ENCODE measurements at places on chromosomes 1 and 21.

DNA sequence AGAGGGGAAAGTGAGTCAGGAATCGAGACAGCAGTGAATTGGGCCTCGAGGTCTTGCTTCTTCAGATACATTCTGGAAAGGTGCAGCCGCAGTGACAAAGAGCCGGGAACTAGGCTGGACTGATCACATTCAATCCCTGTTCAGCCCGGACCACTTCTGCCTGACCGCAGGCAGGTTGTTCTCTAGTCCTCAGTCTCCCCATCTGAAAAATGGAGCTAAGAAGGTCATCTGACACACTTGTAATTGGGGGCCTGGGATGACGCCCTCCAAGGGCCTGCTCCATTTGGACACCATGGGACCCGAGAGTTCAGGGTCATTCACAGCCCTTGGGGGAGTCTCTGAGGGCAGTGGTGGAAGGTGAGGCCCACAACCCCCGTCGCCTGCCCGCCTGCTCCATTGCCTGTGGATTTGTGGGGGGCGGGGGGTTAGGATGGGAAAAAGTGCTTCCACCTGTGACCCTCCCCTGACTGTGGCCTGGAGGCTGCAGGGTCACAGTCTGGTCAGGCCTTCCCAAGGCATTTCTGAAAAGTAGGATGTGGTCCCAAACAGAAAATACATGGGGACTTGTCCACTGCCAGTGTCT lies 87.9 kb upstream of the CSF3R start:
- no peak for DNase-seq

- no peak for DNase-seq
Measured at GRCh38 chr1:119002028-119002686, 14.0 kb upstream of the TBX15 start.

GRCh38 chr1:115826628-115827027 lies 14.3 kb downstream of the NHLH2 start:
- DNase-seq = no peak

DNA sequence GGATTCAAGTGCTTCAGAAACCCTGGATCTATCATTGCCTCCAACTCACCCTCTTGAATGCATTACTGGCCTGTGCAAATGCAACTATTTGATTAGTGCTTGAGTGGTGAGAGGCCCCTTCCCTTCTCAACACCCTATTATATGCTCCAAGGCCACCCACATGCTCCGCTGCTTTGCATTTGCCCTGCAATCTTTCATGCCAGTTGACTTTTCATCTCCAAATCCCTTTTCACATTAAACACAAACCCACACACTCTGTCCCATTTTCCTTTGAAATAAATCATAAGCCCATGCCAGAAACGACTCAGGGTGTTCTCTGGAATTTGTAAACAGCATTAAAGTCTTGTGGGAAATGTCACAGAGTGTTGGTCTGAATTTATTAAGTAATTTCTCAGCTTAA lies 78.9 kb upstream of the CTTNBP2NL start:
- DNase-seq = no peak

DNA sequence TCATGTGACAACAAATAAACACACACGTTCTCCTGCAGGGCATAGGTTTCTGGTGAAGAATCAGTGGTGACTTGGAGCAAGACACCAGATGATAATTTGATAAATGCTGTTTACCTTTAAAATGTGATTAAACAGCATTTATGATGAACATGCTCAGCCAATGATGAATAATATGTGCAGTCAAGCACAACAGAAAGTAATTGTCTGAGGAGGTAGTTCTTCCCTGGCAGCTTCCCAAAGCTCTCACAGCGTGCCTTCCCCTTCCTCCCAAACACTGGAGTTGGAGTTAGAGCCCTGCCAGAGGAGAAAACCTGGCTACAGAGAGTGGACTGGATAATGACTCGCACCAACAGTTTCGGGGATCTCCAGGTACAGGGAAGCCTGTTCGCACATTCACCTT lies 463.5 kb downstream of the SMYD3 start:
- DNase-seq = no peak

DNA sequence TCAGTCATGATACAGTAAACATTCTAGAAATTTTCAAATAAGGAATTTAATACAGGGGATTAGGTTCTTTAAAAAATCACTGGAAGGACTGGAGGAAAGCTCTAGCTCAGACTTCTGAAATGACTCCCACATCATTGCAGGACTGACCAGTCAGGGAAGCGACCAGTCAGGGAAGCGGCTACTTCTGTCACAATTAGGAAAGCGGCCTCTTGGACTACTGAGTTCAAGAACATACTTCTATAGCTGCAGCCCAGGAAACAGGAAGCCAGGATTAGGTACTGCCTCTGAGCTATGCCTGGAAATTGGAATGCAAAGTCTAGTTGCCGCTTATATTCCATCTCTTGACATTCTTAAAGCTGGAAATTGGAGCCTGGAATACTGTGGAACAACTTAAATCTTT lies 45.5 kb downstream of the USP25 start:
- DNase-seq = no peak

DNA sequence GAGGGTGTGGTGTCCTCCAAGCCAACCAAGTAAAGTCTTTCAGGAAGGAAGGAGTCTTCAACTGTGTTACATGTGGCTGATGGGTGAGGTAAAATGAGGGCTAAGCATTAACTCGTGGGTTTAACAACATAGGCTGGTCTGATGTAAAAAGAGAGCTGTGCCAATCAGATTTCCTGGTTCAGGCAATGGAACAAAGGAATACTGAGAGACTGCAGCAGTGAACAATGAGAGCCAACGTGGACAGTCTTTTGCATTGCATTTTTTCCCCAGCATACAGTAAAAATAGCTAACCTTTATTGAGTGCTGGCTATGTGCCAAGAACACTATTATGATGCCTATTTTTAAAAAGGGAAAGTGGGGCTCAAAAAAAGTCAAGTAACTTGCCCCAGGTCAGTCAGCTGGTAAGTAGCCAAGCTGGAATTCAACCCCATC lies 31.1 kb downstream of the DLGAP3 start:
- no peak for DNase-seq

GRCh38 chr1:206985162-206985749 lies 15.0 kb upstream of the FCAMR start:
- DNase-seq = no peak

GRCh38 chr1:153272186-153272585 lies 12.7 kb downstream of the LORICRIN start:
- no peak for DNase-seq

- DNase-seq = no peak
Measured at GRCh38 chr1:49234988-49235387, 458.3 kb upstream of the BEND5 start.

- no peak for DNase-seq
Measured at GRCh38 chr1:43982808-43983207, 3.8 kb downstream of the B4GALT2 start.

DNA sequence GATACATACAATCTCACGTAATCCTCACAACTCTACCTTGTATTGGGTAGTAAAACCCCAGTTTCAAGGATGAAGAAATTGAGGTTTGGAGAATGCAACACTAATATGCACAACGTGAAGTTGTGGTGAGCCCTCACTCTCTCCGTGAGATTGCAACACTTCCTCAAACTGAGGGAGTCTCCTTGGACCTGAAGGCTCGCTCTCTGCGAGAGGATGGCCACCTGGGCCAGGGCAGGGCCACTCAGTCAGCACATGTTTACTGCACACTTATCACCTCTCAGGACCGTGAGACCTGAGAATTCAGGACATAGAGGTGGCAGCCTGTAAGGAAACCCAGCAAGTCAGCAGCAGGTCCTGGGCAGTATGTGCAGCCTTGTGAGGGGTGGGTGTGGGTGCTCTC lies 8.7 kb downstream of the SH3BP5L start:
- no peak for DNase-seq

- no peak for DNase-seq
Measured at GRCh38 chr1:204836856-204837255, 33.8 kb upstream of the NFASC start.

GRCh38 chr21:28240586-28240985 lies 752.1 kb downstream of the LTN1 start:
- no peak for DNase-seq

DNA sequence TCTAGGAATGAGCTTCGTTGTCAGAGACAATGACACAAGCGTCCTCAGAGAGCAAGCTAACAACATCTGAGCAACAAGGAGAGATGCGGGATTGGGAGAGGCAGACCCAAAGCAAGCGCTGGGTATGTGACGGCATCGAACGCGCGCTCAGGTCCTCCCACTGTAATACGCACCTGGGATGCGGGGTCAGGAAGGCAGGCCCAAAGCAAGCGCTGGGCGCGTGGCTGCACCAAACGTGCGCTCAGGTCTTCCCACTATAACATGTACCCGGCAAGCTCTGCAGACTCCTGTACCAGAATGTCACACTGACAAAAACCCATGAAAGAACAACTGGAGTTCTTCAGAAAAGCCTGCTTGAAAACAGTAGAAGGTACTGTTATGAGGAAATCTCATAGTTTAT lies 653.8 kb downstream of the SMYD3 start:
- DNase-seq = no peak

- DNase-seq = no peak
Measured at GRCh38 chr1:246674049-246674448, 50.2 kb upstream of the SCCPDH start.

Measured in SHP77 treated with DMSO at 0.1 percent for 48 hours (cell line).